ENCODE measurements at places on chromosomes 5 and 9.

DNA sequence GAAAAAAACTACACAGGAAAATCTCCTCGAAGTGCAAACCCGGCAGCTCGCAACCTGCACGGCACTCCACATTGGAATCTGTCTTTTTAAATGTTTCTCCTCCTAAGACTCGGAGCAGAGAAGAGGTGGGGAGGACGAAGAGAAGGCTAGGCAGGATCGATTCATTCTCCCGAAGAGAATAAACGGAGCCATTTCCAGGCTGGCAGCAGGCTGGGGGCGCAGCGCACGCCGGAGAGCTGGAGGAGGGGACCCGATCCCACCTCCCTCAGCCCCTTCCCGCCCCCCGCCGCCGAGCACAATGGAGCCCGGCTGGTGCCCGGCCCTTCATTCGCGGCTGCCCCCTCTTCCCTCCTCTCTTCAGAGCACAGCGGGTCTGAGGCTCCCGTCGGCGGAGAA lies 628 bp downstream of the HOMER1 start:
- DNase-seq: no peak

GRCh38 chr5:11384441-11385250 lies 519.6 kb downstream of the CTNND2 start:
- DNase-seq: no peak

DNA sequence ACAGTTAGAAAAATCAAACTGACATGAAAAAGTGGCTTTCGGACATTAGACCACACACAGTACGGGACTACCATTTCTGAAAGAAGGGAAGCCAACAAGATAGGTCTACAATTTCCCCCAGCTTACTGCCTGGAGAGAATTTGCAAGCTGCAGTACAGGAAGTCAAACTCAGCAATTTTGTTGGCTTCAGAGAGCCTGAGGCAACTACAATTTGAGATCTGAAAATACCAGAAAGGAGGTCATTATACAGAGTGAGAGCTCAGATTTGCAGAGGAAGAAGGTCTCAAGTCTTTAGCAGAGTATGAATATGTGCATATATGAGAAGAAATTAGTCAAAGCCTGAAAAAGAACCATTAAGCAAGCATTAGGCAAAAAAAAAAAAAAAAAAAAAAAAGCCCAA lies 83.0 kb downstream of the OXCT1 start:
- no peak for DNase-seq

DNA sequence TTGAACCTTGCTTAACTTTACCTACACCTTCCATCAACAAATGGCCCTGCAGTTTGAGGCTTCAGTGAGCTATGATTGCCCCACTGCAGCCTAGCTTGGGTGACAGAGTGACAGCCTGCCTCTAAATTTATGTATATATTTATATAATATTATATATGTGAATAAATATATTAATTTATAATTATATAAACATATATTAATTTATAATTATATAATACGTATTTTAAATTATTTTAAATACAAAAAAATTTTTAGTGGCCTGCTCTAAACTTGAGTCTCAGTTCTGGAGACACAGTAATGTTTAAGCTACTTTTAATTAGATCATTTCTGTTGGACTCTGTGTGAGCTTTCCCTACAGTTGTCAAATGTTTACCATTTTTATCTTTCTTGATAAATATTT lies 9.3 kb upstream of the SHC3 start:
- no peak for DNase-seq

DNA sequence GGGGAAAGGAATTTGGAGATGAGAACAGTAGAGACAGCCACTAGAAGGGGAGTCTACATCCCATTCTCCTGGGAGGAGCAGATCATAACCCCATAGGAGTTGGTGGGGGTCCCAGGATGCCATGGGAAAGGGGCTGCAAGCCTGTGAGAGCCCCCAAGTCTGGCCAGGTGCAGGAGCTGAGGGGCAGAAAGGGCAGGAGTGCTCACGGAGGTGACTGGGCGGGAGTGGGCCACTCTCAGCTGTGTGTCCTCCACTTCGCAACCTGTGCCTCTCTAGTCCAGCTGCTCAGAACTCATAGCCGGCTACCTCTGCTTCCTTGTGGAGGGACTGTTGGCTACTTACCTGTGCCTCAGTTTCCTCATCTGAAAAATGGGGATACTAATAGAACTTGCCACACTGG lies 263.9 kb downstream of the FSTL4 start:
- DNase-seq: no peak

GRCh38 chr5:141870228-141870627 lies 8.0 kb downstream of the PCDH1 start:
- no peak for DNase-seq

DNA sequence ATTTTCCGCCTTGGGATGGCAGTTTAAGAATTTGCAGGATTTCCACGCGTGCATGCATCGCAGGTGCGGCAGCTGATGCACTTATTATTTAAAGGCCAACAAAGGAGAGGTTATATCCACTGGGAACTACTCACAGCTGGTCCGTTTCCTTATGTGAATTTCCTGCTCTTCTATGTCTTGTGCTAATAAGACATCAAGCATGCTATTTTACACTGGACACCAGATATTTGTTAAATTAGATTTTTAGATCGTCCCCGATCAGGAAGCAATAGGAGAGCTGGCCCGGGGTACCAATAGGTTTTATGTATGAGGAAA lies 476 bp upstream of the DTWD2 start:
- no peak for DNase-seq

- no peak for DNase-seq
These were observed 1022.3 kb upstream of the WWC1 start for GRCh38 chr5:167269146-167269545.

GRCh38 chr9:122192261-122192875 lies 32.7 kb downstream of the MORN5 start:
- no peak for DNase-seq
